Placental pericyte (primary cell): ENCODE measurements at places on chromosomes 5 and 9. TPM values are rescaled to one million over a fixed set of nuclear protein-coding genes. Genes with fewer than 3 reads are reported as not detected.

The PCDHB4 gene
- total RNA-seq, result 0.14 TPM in 1 of 2 replicates, not detected in the other

The HAPLN1 gene
- total RNA-seq, result 1.1 TPM in 1 of 2 replicates, not detected in the other

The OR1J2 gene
- total RNA-seq, result not detected in 2 replicates

The KCNV2 gene
- total RNA-seq, result not detected in 2 replicates

The AK8 gene
- 0.14 and 0.66 TPM in 2 replicates for total RNA-seq
